ENCODE measurements at places on chromosomes 11 and 22. TPM values are rescaled to one million over a fixed set of nuclear protein-coding genes. Genes with fewer than 3 reads are reported as not detected.

Gene SLC22A6
- 1.3 TPM for total RNA-seq

Gene NRXN2
- 315 TPM for total RNA-seq

Gene THY1
- 31.3 TPM for total RNA-seq

Gene OR56A3
- total RNA-seq, result not detected

Gene LDHAL6A
- total RNA-seq, result 0.94 TPM

Gene SOX10
- 3.4 TPM for total RNA-seq

Gene MRPL23
- total RNA-seq, result 30.7 TPM

Gene PANX2
- total RNA-seq, result 4.7 TPM

Gene SYT13
- total RNA-seq, result 153 TPM

Gene FXYD6
- 222 TPM for total RNA-seq

Gene SCGB1D2
- total RNA-seq, result not detected

Gene MB
- not detected for total RNA-seq

Gene GLB1L3
- 0.94 TPM for total RNA-seq

Gene OR4B1
- total RNA-seq, result not detected
